ENCODE measurements at places on chromosomes 12 and 14.

- DNase-seq: no peak
Measured at GRCh38 chr14:70601162-70601561, 707 bp upstream of the MED6 start.

DNA sequence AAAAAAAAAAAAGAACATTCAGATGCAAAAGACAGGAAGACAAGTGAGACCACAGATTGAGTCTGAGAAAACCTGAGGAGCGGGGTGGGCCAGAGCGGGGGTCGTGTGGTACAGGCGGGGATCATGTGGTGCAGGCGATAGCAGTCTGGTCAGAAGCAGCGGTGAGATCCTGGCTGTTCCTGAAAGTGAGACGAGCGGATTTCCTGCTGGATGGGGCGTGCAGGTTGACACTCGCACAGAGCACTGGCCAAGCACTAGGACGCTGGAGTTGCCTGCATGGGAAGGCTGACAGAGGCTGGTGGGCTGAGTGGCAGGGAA lies 35.7 kb downstream of the CDC42BPB start:
- no peak for DNase-seq

DNA sequence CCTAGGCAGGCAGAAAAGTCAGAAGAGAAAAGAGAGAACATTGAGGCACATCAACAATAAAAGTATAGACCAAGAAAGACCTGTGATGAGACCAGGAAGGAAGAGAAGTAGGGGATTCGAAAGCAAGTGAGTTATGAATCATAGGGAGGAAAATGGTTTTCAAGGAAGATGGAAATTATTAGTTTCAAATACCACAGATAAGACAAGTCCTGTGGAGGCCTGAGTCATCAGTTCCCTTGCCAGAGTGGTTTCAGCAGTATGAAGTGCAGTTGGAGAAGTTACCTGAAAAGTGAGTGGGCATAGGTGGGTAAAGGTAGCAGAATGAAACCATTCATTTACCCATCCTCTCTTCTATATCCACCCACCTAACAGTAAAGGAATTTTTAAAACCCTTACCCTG lies 25.2 kb upstream of the TSPAN8 start:
- DNase-seq: no peak

DNA sequence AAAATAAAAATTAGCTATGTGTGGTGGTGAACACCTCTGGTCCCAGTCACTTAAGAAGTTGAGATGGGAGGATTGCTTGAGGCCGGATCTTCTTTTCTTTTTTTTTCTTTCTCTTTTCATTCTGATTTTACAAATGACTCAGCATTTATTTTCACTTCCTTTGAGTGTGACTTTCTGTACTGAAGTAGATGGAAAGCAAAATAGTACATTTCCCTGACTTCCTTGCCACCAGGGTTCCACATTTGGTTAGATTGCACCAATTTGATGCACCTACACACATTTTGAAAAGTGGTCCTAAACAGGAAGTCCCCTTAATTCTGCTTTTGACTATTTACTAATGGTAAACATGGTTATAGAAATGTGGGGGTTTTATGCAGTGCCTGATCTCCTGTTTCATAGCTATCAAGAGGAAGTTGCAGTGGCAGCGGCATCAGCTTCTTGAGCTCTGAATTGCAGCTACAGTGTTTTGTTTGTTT lies 13.0 kb upstream of the LEMD3 start:
- DNase-seq: peak; percentile 21

DNA sequence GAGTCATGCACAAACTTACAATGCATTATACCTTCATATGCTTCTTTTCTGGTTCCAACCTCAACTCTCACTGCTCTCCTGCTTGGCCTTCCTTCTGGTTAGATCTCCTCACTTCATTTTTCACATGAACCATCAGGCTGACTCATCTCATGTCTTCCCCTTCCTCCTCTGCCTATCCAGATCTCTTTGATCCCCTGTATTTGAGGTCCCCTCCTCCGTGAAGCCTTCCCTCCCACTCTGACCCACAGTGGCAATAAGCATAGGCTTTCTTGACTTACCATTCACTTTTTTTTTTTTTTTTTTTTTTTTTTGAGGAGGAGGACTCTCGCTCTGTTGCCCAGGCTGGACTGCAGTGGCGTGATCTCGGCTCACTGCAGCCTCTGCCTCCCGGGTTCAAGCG lies 14.7 kb upstream of the ASIC1 start:
- DNase-seq: no peak

GRCh38 chr12:57622293-57623245 lies 10.4 kb downstream of the B4GALNT1 start:
- no peak for DNase-seq

- no peak for DNase-seq
Measured at GRCh38 chr12:74586251-74586650, 48.6 kb downstream of the ATXN7L3B start.

DNA sequence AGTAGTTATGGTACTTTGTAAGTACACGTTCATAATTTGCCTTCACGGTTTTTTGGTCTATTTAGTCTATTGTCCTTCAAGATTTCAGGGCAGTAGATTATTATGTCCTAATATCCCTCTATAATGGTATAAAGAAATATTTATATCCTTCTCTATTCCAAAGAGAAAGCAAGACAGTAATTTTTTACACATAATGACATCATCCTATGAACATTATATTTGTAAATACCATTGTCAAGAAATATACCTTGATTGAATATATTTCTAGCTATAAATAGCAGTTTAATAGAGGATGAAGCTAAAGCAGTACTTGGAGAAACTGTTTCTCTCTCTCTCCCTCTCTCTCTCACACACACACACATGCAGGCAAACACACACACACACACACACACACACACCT lies 77.0 kb downstream of the C12orf50 start:
- DNase-seq: no peak

DNA sequence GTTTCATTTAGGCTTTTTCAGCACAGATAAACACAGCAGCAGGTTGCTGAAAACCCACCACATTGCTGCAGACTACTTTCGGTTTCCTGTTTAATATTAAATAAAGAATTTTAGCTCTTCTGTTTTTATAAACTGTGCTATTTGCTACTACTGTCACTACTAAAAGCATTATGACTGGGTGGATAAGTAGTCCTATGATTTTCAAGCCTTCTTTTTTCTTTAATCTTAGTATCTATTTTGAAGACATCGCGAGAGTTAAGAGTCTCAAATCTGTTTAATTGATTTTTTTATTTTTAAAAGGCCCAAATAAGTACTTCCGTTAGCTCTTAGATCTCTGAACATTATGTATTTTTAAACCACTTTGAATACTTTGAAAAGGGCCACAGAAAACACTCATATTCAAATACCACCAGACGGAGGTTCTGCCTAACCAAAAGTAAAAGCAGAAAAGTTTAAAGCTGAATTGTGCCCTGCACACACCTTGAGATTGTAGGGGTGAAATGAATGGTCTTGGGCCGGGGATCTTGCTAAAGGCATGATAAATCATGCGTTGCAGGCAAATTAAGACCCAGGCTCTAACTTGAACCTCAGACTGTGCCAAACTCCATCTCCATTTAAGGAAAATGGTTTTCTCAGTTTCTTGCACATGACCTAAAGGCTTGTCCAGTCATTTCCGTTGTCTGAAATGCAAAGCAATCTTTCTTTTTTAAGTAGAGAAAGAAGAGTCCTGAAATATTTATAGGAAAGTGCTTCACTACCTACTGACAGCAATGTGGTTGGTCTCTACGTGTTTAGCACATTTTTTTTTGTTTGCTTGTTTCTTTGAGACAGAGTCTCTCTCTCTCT lies 13.6 kb upstream of the FOXN3 start:
- DNase-seq: peak; percentile 71

DNA sequence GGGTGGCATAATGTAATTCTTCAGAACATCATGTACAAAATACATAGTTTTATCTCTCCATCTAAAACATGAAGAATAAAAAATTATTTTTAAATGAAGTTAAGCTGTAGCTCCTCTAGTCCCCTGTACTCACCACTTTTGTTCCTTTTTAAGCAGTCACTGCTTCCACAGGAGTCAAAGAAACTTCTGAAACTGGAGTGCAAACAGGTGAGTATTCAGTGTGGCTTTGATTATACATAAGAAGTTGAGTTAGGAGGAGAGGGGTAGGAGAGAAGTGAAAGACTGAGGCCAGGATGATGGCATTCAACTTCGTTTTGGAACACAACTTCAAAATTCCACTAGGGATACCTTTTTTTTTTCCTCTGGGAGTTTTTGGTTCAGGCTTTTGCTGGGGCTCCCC lies 131.4 kb upstream of the CNTN1 start:
- DNase-seq: no peak

DNA sequence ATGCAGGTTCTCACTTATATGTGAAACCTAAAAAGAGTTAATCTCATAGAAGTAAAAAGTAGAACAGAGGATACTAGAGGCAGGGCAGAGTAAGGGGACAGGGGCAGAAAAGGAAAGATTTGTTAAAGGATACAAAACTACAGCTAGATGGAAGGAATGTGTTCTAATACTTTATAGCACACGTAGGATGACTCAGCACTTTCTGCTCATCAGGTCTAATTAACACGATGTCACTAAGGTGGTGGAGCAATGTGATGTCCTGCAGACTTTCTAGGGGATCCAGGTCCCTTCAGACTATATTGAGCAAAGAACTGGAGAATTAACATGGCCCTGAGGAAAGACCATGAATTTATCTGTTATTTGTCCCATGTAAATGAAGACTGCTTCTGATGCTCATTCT lies 80.8 kb upstream of the CMKLR1 start:
- DNase-seq: no peak

- DNase-seq: no peak
Measured at GRCh38 chr12:131117438-131118245, 163.9 kb downstream of the ADGRD1 start.

DNA sequence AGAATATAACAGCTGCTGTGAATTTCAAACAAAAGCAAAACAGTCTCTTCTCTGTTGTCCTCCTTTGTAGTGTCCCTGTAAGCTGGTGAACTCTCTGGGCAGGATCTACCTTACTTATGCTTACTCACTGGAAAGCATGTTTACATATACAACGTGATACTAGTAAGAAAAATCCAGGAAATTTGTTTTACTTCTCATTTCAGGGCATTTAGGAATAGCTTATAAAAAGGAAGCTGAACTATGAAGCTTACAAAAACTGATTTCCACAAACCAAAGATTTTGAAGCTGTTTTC lies 311.0 kb downstream of the NOVA1 start:
- no peak for DNase-seq

GRCh38 chr12:39365364-39366001 lies 77.4 kb downstream of the KIF21A start:
- DNase-seq: no peak

- DNase-seq: no peak
Measured at GRCh38 chr12:24721191-24721590, 227.7 kb downstream of the BCAT1 start.

DNA sequence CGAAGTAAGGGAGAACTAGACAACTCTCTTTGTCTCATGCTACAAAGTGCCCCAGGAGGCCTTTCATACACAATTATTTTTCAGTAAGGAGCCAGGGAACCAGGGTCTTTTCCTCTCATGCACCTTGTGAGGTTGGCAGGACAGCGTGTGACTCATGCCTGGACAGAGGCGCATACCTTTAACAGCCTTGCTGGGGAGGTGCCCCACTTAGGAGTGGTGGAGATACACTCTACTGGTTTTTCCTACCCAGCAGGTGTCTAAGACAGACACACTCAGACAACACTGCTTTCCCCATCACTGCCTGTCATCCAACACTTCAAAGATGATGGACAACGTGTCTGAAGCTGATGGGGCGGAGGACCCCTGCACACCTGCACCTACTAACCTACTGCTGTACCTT lies 49.1 kb downstream of the B4GALNT3 start:
- DNase-seq: no peak

- no peak for DNase-seq
Measured at GRCh38 chr14:55239320-55239719, 31.9 kb upstream of the FBXO34 start.

DNA sequence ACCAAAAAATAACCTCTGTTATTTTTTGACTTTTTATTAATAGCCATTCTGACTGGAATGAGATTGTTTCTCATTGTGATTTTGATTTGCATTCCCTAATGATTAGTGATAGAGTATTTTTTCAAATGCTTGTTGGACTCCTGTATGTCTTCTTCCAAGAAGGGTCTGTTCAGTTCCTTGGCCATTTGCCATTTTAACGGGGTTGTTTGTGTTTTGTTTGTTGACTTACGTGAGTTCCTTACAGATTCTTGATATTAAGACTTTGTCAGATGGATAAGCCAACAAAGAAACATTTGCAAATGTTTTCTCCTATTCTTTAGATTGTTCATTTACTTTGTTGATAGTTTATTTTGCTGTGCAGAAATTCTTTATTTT lies 651.6 kb upstream of the LRFN5 start:
- DNase-seq: no peak

DNA sequence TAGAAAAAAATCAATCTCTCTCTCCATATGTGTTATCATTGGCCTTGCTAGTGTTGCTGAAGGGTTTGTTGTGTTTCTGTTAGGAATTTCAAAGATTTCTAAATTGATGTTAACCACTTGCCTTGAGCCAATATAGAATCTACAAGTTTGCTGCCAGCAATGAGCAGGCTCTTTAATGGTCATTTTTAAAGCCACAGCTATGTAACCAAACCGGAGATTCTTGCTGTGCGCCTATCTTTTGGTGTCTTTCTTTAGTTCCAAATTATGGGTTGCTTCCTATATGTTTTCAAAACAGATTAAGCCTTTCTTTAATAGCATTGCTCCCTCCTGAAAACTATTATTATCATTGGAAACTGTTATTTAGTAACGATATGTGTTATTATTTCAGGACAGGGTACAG lies 545.7 kb downstream of the DIO2 start:
- no peak for DNase-seq

DNA sequence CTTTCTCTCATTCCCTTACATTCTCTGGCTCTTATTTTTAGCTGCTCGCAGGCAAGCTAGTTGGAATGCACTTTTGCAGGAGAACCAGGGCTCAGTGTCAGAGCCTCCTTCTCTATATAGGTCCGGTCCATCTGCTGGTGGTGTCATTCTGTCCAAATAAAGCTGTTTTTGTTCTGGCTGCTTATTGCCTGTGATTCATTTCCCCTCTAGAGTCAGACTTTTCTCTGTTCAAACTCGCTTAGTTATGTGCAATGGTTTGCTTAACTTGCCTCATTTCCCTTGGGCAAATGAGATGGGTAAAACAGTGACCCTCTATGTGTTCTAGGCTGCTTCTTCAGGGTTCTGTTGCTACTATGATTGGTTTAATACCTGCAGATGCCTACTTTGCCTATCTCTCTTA lies 2.9 kb downstream of the SMARCD1 start:
- DNase-seq: no peak

GRCh38 chr12:24960222-24960855 lies 11.4 kb upstream of the BCAT1 start:
- DNase-seq: peak; percentile 28

DNA sequence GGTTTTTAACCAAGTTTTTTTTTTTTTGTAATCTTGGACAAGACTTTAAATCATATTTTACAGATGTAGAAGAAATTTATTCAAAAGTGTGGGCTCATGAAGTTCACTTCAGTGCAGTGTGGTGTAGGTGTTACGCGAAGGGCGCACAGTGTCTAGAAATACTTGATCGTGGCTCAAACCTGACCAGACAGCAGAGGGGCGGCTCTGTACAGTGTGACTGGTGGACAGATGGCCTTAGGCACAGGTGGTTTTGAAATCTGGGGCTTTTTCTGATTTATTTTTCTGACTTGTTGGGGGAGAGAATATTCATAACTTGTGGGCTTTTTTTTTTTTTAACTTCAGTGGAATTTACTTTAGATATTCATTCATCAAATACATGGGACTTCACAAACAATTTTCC lies 179.2 kb downstream of the PELI2 start:
- DNase-seq: no peak

- no peak for DNase-seq
Measured at GRCh38 chr12:42977451-42978230, 388.1 kb upstream of the PRICKLE1 start.

GRCh38 chr12:3597526-3598210 lies 106.7 kb downstream of the PRMT8 start:
- no peak for DNase-seq

Data from CD4-positive, alpha-beta T cell treated with Interleukin-21 for 1 hour (primary cell).